ENCODE measurements at places on chromosomes 13 and 19.

DNA sequence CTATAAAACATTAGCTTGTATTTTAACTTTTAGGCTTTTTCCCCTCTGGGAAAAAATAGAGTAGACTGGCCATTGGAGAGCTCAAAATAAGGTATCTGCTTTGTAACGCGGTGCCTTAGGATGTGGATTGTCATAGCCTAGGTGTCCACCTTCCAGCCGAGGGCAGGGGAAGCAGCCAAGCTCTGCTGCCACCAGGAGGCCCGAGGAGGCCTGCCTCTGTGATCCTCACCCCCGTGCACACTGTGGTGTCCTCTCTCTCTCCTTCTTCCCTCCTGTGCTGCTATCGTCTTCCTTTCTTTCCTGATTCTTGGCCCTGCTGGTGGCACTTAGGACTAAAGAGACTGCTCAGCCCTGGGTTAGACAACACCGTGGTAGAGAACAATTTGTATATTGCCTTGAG lies 11.3 kb downstream of the HNRNPM start:
- DNase-seq: no peak

- DNase-seq: no peak
Measured at GRCh38 chr19:13262450-13262849, 112.2 kb downstream of the IER2 start.

DNA sequence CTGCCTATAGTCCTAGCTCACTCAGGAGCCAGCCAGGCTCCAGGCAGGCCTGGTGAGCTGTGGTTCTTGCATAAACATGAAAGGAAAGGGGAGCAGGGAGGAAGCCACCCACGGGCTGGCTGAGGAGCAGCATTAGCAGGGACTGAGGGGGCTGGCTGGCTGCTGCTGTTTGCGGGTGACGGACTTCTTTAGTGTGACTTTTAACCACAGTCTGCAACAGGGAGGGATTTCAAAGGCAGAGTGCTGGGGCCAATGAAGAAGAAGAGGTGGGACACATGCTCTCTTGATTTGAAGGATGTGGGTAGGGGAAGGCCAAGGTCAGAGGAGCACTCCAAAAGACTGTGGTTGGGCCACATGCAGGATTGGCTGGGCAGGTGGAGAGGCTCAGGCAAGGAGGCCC lies 223.0 kb downstream of the DNAJC15 start:
- no peak for DNase-seq

DNA sequence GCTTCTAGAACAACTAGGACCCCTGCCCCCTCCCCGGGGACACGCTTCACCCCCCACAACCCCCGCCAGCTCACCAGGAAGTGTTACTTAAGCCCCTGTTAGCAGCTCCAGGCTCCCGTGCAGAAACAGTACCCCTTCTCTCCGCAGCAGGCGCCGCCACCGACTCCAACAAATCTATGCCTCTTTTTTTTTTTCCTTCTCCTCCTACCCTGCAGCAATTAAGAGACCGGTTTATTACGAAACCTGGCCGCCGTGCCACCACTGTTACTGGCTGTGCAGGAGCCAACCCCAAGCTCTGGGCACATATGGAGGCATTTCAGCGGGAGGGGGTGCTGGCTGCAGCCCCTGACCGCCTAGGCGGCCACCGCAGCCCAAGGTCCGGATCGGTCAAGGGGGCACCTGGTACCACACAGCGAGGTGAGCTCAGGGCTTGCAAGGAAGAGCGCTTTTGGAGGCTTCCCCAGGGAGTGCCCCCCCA lies 2.4 kb downstream of the GADD45B start:
- DNase-seq: no peak

DNA sequence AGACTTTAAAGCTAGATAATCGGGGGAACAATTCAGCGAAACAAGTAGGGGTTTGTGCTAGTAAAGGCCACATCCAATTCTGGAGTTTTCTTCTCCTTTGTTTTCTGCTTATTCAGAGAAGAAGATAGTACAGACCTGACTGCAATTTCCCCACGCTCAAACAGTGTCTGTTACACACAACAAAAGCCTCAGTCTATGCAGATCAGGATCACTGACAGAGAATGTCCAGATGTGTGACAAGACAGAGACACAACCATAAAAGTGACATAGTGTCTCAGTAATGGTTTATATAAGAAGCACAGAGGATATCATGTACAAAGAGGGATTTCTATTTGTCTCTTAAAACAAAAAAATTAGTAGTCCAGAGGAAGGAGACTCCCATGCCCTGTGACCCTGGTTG lies 70.7 kb upstream of the GTF3A start:
- DNase-seq: no peak

DNA sequence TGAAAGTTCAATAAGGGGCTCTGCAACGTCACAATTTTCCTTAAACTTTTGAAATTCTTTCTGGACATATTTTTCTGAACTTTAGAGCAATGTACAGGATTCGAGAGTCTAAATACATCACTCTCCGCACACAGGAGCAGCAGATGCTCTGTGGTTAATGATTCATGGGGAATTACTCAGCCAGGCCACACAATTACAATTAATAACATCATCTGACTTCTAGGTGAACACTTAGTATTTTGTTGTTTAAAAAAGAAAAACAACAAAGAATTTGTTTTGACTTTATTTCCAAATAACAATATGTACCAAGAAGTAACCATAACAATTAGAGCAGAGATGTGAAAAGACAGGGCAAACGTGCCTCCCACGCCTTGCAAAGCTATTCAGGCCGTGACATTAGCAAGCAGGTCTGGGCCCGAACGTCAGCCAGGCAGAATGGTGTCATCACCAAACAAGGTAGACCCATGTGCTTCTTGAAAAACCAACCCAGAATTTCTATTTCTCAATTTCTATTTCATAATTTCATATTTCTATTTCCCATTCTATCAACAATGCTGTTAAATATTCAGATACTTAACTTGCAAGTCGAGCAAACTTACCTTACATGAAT lies 236.3 kb downstream of the COL4A1 start:
- no peak for DNase-seq

DNA sequence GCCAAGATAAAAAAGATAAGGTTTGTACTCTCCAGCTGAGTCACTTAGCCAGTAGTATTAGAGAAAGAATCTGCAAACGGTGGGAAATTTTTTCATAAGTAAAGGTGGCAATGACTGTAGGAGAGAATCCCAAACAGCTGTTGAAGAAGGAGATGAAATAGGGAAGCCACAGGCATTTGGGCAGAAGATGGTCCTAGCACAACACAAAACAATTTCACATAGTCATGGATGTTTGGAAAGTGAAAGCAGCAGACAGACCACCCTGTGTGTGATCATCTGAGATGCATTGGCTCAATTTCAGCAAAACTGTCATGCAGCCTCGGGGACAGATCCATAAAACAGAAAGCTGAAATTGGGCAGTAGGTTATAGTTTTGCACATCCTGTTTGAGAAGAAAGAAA lies 2832.4 kb downstream of the PCDH9 start:
- no peak for DNase-seq

- peak; percentile 44 for DNase-seq
Measured at GRCh38 chr19:47032171-47032811, 12.7 kb downstream of the NPAS1 start.

DNA sequence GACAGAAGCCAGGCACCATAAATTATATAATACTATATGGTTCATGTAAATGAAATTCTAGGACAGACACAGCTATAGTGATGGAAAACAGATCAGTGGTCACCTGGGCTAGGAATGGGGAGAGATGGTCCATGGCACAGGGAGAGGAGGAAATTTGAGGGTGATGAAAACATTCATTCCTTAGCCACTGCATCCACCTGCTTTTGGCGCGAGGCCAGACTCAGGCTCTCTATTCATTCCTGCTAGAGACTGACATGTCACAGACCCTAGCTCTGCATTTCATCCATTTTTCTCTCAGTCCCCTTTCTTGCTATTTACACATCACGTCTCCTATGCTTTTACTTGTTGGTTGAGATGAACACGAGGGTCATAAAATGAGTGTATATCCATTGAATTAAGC lies 628.3 kb upstream of the SLC10A2 start:
- no peak for DNase-seq

DNA sequence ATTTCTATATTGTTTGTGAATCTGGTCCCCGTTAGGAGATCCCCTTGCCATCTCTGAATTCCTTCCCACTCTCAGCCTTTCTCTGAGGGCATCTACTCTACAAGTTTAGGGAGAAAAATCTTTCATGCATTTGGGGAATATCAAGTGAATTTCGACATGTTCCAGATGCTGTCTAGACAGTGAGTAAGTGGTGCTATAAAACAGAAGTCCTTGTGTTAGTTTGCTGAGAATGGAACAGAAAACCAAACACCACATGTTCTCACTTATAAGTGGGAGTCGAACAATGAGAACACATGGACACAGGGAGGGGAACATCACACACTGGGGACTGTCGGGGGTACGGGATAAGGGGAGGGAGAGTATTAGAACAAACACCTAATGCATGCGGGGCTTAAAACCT lies 5.1 kb downstream of the OR7A10 start:
- DNase-seq: no peak

- peak; percentile 69 for DNase-seq
Measured at GRCh38 chr13:21670883-21671619, at the start of gene FGF9. FGF9 (plus strand) TSS chr13:21671073; CDS start chr13:21671913, 840 bp downstream.

- no peak for DNase-seq
Measured at GRCh38 chr19:33629826-33630375, 8.1 kb downstream of the CHST8 start.

- no peak for DNase-seq
Measured at GRCh38 chr13:28246891-28247290, 108.5 kb downstream of the PAN3 start.

GRCh38 chr13:112756967-112757758 lies 67.3 kb downstream of the ATP11A start:
- no peak for DNase-seq

DNA sequence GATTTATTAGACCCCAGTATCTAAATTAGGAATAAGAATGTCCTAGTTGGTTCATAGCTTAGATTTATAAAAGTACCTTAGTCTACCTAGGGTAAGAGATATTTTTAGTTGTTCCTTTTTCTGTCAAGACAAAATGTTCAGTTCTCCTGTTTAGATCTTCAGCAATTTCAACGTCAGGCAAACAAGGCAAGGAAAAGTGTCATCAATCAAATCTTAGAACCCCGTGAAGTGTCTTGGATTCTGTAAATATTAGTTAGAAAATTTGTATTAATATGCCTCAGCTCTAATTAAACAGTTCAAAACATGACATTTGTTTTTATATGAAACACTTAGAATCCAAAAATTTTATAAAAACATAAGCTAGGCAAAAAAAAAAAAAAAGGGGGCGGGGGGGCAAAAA lies 296.6 kb downstream of the PCDH9 start:
- no peak for DNase-seq

- no peak for DNase-seq
Measured at GRCh38 chr19:35334144-35334753, 5.3 kb downstream of the CD22 start.

GRCh38 chr13:58893396-58893795 lies 1261.9 kb downstream of the PCDH17 start:
- no peak for DNase-seq

- no peak for DNase-seq
Measured at GRCh38 chr19:31152906-31153305, 196.3 kb downstream of the TSHZ3 start.

Measured in stimulated activated CD4-positive, alpha-beta T cell treated with anti-CD3 and anti-CD28 coated beads, Interleukin-15, amount 100 ng/mL, for 48 hours (primary cell).